Panc1 (cell line): ENCODE measurements at places on chromosomes 2 and 18.

- DNase-seq: no peak
These were observed 78.4 kb upstream of the ZNF516 start for GRCh38 chr18:76573325-76574025.

GRCh38 chr2:191032588-191033429, 18.8 kb upstream of the STAT1 start:
- DNase-seq: no peak

DNA sequence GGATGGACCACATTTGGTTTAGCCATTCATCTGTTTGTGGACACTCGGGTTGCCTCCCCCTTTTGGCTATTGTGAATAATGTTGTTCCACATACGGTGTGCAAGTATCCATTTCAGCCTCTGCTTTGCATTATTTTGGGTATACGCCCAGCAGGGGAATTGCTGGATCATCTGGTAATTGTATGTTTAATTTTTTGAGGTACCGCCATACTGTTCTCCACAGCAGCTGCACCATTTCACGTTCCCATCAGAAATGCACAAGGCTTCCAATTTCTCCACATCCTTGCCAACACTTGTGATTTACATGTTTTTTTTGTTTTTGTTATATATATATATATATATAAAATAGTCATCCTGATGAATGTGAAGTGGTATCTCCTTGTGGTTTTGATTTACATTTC, 54.6 kb upstream of the TWIST2 start:
- DNase-seq: no peak

DNA sequence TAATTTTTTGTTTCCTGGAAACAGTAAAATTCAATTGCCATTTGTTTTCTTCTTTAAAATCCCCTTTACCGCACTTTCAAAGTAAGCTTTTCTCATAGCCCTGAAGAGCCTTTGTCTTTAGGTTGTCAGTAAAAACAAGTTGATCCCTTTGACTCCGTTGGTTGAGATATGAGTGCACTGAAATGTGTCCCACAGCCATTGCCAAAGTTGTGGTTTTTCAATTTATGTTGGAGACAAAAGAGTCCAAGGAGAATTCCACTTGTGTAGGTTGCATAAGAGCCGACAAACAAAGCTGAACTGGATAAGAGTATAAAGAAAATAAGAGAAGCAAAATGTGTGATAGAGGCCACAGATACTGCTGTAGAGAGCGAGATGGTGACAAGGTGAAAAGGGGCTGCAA, 26.1 kb upstream of the HNMT start:
- no peak for DNase-seq

- DNase-seq: no peak
These were observed 711.3 kb downstream of the GALR1 start for GRCh38 chr18:77960791-77961410.

DNA sequence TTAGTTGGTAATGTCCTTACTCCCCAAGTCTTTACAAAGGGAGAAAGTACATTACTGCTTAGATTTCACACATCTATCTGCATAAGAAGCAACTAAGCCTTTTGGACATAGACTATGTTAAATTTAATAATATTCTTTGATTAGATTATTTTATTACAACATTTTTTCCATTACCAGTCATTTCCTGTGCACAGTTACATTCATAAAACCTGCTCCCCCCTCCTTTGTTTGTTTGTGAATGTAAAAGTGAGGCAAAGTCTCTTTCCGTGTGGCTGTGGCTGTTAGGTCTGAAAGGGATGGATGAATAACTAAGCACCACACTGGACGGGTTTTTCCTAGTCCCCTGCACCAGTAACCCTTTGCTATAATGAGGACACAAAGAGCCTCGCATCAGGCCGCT, 9.6 kb downstream of the PTGR3 start:
- DNase-seq: no peak

DNA sequence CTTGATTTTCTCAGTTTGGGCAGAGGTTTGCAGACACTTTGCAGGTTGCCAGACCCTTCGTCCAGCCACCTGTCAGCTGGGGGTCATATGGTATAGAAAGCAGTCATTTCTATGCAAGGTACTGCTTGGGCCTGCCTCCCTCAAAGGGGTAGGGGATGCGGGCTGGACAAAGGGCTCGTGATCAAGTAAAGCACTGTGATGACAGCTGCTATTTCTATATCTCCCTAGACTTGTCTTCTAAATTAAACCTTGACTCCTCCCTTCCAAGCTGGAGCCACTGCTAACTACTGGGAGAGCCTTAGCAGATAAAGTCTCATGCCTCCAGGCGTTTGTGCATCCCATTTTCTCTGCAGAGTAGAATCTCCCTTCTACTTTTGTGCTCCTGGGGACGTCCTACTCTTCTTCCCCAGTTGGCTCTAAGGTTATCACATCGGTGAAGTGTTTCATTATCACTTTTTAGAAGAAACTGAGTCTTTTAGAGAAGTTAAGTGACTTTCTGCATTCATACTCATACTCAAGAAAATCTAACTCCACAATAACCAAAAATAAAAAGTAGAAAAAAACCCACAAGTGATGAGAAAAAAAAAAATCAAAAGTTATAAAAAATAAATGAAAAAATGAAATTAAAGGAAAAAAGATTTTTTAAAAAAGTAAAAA, 710 bp upstream of the XRCC5 start:
- no peak for DNase-seq

DNA sequence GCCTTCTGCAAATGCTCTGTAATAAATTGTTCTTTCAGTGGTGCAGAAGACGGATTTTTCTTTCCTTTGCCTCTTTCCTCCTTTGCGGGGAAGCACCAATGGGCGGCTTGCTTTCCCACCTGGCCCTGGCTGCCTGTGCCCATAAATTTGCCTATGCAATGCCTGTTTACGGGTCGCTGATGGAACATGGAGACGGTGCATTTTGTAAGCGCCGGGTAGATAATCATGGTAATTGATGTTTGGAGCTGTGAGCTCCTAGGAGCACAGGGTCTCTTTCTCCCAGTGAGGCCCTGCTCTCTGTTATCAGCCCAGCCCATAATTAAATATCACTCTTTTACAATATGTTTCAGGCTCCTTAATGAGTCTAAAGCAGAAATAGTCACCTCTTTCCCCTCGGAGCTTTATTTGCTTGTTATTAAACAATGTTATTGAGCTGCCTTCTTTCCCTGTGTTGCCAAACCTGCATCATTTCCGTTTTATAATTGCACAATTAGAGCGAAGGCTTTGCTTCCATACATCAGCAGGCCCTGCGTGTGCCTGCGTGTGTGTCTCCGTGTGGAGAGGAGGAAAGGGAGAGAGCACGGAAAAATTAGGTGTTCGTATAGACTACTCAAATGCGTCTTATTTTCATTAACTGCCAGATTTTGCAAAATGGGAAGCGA, 437.4 kb upstream of the POU3F3 start:
- DNase-seq: no peak

DNA sequence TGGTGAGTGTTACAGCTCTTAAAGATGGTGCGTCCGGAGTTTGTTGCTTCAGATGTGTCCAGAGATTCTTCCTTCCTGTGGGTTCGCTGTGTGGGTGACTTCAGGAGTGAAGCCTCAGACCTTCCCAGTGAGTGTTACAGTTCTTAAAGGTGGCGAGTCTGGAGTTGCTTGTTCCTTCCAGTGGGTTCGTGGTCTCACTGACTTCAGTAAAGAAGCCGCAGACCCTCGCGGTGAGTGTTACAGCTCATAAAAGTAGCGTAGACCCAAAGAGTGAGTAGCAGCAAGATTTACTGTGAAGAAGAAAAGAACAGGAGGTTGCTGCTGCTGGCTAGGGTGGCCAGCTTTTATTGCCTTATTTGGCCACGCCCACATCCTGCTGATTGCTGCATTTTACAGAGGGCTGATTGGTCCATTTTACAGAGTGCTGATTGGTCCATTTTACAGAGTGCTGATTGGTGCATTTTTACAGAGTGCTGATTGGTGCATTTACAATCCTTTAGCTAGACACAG, 34.0 kb upstream of the SPTBN1 start:
- DNase-seq: no peak

GRCh38 chr2:111634995-111635538, 248.9 kb downstream of the ANAPC1 start:
- no peak for DNase-seq

DNA sequence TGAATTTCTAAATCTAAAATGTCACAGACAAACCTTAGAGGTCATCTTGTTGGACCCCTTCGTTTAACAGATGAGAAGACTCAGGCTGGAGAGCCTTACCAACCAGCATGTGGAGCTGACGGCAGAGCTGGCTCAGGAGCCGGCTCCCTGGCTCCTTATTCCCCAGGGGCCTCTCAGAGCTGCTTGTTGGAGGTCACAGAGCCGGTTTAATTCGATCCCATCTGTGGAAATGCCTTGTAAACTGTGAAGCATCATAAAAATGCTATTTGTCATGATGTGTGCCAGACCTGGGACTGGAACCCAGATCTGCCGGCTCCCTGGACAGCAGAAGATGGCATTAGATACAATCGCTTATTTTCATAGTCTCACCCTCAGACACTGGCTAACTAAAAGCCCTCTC, 8.2 kb upstream of the CIB4 start:
- DNase-seq: no peak

GRCh38 chr18:70634576-70635147, 345.8 kb downstream of the SOCS6 start:
- no peak for DNase-seq

- DNase-seq: no peak
These were observed 112.2 kb upstream of the NCKAP5 start for GRCh38 chr2:133680343-133681049.

- DNase-seq: no peak
These were observed 78.1 kb upstream of the PROKR1 start for GRCh38 chr2:68565273-68565672.

DNA sequence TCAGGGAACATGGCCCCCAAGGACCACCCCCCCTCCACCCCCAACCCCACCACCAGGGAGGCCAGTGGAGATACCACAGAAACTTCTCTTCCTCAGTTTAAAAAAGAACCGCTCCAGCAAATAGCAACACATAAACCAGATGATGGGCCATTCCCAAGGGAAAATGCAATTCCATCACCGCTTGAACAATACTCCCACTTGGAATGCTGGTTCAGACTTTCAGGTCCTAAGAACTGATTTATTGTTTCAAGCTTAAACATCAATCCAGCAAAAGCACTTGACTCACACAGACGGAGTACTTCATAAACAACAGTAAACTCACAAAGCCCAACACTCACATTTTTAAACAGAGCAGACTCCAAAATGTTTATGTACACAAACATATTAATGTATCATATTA, 6.9 kb downstream of the HDAC4 start:
- DNase-seq: no peak

GRCh38 chr2:39608263-39608575, 57.5 kb upstream of the TMEM178A start:
- no peak for DNase-seq

DNA sequence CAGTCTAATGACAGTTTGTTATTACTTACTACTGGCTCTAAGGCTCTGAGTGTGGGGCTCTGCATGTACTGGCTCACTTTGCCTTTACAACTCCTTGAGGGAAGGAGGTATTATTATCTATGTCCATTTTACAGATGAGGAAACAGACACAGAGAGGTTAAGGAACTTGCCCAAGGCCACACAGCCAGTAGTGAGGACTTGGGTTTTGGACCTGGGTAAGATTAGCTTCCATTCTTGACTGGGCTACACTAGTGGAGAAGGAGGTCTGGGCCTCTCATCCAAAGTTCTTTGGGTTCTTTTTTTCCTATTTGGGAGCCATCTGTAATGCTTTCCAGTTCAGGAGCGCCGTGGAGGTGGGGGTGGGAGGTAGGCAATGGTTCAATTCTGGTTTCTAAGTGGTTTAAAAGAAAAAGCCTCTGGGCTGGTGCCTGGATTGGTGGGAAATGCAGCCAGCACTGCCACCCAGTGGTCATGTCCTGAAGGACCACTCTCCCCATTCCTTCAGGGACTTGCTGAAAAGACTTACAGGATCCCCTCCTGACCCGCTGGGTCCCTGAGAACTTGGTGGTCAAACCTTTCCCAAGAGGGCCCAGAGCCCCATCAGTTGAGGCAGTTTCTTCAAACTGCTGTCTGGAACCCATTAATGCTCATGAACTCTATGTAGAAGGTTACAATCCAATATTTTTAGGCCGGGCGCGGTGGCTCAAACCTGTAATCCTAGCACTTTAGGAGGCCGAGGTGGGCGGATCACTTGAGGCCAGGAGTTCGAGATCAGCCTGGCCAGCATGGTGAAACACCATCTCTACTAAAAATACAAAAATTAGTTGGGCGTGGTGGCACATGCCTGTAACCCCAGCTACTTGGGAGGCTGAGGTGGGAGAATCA, 38.6 kb upstream of the NOTO start:
- DNase-seq: peak; percentile 61

GRCh38 chr18:845152-845819, 33.2 kb upstream of the YES1 start:
- no peak for DNase-seq

DNA sequence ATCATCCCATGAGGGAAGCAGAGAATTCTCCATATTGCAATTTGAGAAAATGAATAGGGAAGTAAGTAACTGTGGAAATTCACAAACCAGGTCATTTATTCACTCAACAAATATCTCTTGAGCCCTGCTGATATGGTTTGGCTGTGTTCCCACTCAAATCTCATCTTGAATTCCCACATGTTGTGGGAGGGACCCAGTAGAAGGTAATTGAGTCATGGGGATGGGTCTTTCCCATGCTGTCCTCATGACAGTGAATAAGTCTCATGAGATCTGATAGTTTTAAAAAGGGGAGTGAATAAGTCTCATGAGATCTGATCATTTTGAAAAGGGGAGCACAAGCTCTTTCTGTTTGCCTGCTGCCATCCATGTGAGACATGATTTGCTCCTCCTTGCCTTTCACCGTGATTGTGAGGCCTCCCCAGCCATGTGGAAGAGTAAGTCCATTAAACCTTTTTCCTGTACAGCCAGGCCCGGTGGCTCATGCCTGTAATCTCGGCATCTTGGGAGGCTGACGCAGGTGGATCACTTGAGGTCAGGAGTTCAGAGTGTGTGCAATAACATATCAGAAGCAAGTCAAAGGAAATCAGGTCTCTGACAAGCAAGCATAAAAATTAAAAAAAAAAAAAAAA, 193.2 kb downstream of the NDUFA10 start:
- no peak for DNase-seq

DNA sequence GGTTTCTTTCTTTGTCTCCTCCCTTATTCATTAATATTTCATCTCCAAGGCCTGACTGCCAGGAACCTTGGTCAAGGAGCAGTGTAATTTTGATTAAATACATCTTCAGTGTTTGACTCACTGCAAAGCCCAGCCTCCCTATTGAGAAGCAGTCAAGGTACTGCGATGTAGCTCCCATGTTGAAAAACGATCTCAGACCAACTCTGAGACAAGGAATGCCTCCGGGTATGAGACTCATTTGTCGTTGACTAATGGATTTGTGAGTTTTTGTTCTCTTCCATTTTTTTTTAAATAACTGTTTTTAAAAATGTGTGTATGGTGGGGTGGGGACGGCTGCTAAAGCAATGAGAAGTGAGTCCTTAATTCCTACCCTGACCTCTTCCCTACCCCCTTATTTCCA, 361.6 kb downstream of the SOX11 start:
- no peak for DNase-seq
